ENCODE measurements at places on chromosomes 16 and 17.
A peak's percentile ranks its signal among the peaks of the same experiment; 100 is the strongest.

- no peak for DNase-seq
Measured at GRCh38 chr16:70614208-70614951, 32.0 kb upstream of the IL34 start.

DNA sequence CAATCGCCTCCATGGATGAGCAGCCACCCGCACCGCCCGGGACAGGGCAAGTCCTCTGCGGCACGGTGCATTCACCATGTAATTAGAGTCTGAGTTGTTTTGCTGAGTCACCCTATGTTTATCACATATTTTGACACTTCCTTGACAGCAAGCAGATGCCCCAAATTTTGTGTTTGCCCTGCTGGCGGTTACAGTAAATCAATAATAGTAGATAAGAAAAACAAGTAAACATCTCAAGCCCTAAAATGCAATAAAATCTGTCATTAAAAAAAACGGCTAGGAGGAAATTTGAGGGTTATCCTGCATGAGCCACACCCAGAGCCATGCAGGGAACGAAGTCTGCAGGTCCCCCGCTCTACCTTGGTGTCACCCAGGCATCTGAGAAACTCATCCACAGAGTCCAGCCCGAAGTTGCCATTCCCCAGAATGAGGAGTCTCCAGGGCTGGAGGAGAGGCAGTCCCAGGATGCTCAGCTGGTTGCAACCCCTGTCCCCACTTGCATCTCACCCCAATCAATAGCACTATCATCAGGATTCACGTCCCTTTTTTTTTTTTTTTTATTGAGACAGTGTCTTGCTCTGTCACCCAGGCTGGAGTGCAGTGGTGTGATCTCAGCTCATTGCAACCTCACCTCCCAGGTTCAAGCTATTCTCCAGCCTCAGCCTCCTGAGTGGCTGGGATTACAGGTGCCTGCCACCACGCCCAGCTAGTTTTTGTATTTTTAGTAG is 16.5 kb upstream of the ST6GALNAC1 start:
- no peak for DNase-seq

DNA sequence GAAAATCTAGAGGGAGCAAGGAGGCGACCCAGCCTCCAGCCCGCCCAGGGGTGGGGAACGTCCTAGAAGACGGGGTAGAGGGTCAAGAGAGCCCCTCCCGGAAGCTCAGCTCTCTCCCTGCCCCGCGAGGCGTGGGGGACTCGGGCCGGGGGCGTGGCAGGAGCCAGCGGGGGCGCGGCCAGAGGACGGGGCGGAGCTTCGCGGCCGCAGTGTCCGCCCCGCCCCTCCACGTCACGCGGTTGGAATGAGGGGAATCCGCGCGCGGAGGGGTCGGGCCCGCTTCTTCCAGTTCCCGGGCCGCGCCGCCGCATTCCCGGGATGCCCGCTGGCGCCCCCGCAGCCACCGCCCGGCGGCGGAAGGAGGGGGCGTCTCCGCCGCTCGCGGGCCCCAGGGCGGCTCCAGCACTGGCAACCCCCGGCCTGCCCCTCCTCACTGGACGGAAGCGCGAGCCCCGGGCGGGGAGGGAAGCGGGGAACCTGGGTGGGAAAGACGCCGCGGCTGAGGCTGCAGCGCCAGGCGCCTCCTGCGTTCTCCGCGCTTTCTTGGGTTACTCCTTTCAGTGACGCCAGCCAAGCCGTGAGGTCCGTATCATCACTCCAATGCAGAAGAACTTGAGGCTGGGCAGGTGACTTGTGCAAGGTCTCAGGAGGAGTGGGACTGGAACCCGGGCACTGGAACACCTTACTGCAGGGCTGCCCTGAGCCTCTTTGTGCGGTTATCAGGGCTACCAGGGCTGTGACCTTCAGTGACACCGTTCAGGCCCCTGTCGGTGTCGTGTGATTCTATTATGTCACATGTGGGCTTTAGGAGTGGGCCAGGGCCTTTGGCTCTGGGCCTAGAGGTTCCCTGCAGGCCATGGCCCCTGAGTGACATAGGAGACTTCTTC is 4.3 kb downstream of the MYO1C start:
- DNase-seq, result peak; percentile 93

- no peak for DNase-seq
Measured at GRCh38 chr16:85912211-85912974, 13.4 kb downstream of the IRF8 start.

DNA sequence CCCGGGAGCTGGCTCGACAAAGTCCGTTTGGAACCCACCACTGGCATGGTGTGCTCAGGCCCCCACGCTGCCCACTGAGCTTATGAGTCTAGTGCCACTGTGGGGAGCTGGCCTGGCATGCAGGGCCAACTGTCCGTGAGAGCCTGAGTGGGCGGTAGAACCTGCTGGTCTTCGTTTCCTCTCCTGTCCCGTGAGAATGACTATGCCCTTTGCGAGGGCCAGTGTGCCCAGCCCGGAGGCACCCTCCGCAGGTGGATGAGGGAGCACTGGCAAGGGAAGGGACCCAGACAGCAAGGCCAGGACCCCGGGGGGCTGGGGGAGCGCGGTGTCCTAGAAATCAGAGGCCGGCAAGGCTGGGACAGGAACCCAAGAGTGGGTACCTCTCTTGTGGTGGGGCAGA is 3.2 kb downstream of the BAIAP3 start:
- no peak for DNase-seq

GRCh38 chr16:56641166-56641565 is 2.7 kb downstream of the MT1A start:
- DNase-seq, result no peak

- no peak for DNase-seq
Measured at GRCh38 chr16:57873218-57873617, 70.9 kb upstream of the KIFC3 start.

DNA sequence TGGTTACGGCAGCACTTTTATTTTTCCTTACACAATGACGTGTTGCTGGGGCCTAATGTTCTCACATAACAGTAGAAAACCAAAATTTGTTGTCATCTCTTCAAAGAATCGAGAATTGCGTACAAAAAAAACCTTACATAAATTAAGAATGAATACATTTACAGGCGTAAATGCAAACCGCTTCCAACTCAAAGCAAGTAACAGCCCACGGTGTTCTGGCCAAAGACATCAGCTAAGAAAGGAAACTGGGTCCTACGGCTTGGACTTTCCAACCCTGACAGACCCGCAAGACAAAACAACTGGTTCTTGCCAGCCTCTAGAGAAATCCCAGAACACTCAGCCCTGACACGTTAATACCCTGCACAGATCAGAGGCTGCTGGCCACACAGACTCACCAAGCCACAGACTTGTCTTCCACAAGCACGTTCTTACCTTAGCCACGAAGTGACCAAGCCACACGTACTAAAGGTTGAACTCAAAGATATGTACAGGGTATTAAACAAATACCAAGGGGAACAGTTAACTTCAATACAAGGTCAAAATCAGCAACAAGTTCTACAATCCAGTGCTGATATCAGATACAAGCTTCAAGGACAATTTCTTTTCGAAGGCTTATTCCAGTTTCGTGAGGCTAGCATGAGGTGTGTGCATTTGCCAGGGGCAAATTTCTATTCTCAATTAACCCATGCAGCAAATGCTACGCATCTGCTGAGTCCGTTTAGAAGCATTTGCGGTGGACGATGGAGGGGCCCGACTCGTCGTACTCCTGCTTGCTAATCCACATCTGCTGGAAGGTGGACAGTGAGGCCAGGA is 2.4 kb downstream of the ACTG1 start:
- DNase-seq, result no peak

DNA sequence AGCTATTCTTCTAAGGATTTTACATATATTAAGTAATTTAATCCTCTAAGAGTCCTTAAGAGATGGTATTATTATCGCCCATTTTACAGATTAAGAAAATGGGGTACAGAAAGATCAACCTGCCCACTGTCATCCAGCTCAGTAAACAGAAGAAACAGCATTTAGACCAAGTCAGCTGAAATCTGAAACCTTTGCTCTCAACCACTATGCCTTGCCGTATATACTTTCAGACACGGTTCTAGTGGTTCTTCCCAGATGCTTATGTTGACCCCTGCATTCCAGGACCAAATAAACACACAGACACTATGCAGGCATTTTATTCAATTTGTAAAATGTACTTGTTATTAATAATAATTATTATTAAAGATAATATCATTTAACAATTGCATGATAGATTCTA is 854.8 kb downstream of the KCNJ2 start:
- no peak for DNase-seq

GRCh38 chr17:64392300-64392699 is 1.6 kb upstream of the PECAM1 start:
- no peak for DNase-seq

- DNase-seq, result no peak
Measured at GRCh38 chr16:57263541-57264351, 18.7 kb downstream of the ARL2BP start.

GRCh38 chr17:60149691-60150582 is at the start of gene CA4:
CA4 (plus strand) TSS chr17:60149973; CDS start chr17:60150035, 62 bp downstream.
- no peak for DNase-seq
